Activated CD8-positive, alpha-beta T cell treated with anti-CD3 and anti-CD28 coated beads, Interleukin-2, amount 10 ng/mL, durations not matched to agents 7 days and 5 days (primary cell): ENCODE measurements at places on chromosomes 7 and 10.

DNA sequence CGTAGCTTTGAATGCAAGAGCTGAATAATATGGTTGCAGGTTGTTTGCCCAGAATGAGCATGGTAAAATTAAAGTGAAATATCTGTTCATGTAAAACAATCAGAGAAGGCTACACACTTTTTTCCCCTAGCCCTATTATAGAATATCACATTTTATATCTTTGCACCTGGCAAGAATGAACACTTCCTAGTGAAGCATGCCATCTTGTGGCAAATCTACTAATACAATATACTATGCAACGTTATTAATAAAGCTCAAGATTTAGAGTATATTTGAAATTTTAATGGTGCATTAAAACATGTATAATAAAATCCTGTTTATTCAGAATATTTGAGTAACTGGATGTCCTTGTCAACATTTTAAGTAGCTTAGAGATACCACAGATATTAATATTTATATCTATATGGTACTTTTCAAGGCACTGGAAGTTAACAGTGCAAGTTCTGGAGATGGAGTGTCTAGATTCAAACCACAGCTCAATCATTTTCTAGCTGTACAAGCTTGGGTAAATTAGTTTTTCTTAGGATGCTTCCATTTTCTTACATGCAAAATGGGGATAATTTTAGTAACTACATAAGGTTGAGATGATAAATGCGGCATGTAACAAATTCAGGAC is 643.1 kb upstream of the SEMA3D start:
- DNase-seq, result no peak

DNA sequence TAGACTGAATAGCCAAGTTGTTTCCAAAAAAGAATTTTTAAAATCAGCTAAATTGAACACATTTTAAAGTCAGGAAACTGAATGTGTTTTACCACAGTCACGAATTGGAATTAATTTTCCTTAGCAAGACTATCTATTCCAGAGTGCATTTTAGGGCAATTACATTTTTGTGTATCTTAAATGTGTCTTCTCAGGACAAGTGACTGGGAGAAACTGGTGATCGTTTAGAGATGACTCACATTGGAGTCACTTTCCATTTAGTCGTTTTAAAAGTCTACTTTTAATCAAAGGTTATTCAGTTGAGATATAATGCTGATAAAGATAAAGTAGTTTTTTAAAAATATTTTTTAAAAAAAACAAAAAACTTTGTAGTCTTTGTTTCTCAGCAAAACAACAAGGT is 191.7 kb upstream of the SLC26A5 start:
- DNase-seq, result no peak

DNA sequence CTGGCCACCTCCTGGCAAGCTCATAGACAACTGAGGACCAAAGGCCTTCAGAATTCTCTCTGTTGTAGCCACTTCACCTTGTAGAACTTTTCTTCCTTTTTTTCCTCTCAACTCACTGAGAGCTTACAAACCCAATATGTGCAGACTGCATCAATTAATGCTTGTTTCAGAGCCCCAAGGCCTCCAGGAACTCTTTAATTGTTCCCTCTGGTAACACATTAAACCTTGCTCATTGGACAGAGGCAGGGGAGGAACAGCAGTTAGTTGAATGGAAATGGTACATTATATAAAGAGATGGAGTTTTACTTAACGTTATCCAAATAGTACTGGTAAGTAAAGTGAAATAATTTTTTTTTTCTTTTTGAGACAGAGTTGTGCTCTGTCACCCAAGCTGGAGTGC is 25.2 kb downstream of the STMP1 start:
- no peak for DNase-seq

GRCh38 chr10:124063750-124064603 is 29.4 kb downstream of the CHST15 start:
- DNase-seq, result no peak

- no peak for DNase-seq
Measured at GRCh38 chr10:121975295-121976086, 474 bp upstream of the NSMCE4A start.

DNA sequence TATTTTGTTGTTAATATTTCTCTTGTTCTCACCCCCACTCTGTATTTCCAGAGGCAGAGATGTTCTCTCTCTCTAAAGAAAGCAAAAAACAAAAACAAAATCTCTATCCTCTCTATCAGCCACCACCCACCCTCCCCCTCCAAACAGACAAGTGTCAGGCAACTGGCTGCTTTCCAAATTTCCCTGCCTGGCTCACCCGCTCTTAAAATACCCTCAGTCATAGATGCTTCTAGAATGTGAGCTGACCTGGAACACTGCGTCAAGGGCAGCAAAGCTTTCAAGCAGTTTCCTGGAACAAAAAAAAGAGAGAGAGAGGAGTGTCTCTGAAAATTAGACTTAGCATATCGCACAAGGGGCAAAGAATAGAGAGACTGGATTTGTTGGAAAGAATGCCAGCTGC is 341.0 kb upstream of the ZMIZ1 start:
- no peak for DNase-seq

DNA sequence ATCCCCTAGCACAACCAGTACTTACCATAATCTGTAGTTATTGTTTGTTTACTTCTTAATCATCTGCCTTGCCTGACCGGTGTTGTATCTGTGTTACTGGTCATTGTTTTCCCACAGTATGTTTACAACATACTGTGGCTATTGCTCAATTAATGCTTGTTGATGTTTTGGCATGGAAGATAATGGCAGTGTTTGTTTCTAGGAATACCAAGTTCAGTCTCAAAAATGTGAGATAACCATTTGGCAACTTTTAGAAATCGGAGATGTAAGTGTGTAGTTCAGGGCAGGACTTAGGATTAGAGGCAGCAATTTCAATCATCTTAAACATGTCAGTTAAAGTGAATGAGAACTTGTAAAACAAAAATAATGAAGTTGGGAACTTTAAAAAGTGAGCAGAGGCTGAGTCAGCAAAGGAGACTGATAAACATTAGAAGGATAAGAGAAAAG is 8.2 kb downstream of the MINDY3 start:
- no peak for DNase-seq

- DNase-seq, result no peak
Measured at GRCh38 chr7:36942955-36943354, 218.7 kb upstream of the AOAH start.

DNA sequence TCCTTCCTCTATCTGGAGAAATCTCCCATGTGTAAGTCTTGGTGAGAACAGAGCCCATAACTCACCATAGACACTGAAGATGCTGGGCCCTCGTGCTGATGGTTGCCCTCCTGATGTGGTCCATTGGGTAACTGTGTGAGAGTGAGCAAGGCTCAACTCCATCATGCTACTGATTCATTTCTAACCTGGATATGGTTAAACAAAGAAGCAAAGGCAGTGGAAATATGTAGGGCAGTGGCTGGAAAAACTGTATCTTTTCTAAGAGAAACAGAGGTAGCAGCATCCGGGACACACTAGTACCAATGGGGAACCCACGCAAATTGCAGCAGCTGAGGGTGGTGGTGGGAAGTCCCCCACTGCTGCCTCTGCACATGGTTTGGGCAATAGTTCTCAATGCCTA is 221.7 kb downstream of the KLF6 start:
- peak; percentile 19 for DNase-seq

DNA sequence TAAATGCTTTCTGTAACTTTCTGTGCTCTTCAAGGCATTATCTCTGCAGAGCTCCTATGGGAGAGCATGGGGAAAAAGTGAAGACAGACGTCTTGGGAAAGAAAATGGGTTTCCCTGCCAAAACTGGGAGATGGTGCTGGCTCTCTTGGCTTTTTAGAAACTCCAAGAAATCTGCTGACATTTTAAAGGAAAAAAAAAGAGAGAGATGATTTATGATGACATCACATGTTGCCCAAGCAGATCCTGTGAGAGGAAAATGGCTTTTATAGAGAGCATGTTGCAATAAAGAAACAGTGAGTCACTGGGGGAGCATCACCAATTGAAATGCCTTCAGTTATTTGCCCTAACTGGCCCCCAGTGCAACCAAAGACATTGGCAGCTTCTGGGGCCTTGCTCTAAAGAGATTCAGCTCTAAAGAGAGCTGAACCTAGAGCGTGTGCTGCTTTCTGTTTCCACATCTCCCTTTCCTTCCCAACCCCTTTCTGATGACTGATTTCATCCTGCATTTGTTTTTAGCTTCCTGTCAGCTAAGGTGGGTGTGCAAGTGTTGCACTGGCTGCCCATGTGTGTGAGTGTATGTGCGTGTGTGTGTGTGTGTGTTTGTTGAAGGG is 37.7 kb downstream of the LRMDA start:
- DNase-seq, result no peak

- DNase-seq, result no peak
Measured at GRCh38 chr7:155722118-155722517, 77.7 kb downstream of the RBM33 start.

DNA sequence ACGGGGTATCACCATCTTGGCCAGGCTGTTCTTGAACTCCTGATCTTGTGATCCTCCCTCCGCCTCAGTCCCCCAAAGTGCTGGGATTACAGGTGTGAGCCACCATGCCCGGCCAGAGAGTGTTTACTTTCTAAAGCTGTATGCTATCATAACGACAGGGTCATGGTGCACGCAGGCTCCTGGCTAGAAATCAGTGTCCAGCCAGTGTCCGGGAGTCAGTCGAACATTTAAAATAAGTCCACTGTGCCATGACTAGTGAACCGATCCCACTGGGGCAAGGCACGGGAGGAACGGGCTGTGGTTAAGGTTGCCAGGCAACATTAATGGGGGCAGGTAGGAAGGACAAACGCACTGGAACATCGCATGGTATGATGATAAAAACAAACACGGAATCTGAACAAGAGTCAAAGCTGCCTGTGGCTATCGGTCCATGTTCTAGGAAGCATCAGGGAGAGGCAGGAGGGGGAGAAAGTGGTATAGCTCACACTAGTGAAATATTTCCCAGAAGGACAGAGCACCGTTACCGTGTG is 89.0 kb upstream of the SEPHS1 start:
- no peak for DNase-seq
